A172 (cell line): ENCODE measurements at places on chromosomes 3 and 15.

DNA sequence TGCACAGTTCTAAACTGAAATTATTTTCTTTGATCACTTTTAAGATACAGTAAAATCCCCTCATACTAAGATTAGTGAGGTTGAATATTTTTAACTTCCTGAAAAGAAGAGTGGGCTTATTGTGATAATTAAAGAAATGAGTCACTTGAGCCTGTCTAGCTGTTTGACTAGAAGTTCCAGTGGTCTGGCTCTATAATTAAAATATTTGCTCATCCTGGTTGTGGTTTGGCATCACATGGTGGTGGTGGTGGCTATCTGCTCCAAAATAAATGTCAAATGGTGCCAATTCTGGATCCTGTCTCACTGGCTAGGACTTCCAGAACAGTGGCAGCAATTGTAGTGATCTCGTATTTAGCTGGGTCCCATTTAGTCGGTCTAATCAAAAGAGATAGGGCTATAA, 8.6 kb upstream of the TEX9 start:
- DNase-seq: peak; percentile 50

DNA sequence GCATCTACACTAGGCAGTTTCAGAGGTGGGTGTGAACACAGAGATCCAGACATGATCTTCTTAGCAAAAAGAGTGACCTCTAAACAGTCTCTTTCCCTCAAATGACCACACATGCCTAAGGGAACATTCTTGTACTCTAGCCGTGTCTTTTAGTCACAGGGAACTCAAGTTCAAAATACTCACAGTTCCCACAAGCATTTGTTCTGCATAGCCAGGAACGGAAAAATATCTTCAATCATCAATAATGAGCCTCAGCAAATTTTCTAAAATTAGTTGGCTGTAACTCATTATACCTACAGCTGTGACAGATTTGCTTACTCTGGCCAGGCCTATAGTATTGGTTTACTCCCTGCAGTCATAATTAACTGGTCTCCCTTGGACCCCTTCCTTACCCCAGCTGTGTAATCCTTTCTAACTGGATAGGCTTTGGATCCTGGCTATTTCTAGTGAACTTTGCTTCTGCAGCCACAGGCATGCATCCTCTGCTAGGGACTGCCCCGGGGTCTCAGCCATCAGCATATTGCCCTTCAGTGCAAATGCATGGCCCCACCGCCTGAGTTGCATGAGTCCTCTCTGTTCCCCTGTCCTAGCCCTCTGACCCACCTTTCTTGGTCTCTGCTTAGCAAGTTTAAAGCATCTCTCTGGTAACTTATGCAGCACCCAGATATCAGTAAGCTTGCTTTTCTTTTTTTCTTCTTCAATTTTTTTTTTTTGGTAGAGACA, 56.0 kb upstream of the HACD2 start:
- DNase-seq: no peak

DNA sequence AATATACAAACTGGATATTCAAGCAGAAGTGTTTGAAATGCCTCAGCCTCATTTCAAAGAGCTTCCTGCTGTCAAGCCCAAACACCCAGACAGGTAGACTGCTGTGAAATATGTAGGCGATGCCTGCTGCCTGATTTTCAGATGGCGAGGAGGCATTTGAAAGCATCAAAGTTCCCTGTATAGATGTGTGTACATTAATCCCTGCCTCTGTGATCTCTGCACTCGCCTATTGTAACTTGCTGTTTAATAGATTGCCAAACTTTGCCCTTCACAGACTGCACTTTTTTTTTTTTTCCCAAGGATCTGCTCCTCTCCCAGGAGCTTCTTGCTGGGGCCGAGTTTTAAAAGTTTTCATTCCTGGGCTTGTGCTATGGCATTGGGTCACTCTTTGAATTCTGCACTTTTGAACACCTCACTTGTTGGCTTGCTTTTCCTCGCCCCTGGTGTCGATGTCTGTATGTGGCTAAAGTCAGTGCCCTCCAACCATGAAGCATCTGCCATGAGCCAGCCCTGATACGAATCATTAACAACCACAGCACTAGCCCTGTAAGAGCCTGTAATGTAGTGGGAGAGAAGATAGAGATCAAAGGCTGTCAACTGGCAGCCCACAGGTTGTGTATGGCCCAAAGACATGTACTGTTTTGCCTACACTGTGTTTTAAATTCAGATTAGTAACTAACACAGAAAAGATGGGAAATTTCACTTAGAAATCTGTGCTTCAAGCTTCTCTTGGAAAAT, 287.6 kb upstream of the ICE2 start:
- no peak for DNase-seq

- DNase-seq: peak; percentile 7
Observed at GRCh38 chr3:74267588-74268184, 346.8 kb downstream of the CNTN3 start.

DNA sequence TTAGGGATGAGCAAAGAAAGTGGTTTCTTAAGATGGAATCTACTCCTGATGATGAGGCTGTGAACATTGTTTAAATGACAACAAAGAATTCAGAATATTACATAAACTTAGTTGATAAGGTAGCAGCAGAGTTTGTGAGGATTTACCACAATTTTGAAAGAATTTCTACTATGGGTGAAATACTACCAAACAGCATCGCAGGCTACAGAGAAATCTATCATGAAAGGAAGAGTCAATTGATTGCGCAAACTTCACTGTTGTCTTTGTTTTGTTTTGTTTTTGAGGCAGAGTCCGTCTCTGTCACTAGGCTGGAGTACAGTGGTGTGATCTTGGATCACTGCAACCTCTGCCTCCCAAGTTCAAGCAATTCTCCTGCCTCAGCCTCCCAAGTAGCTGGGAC, 107.4 kb upstream of the SLC6A6 start:
- DNase-seq: no peak

DNA sequence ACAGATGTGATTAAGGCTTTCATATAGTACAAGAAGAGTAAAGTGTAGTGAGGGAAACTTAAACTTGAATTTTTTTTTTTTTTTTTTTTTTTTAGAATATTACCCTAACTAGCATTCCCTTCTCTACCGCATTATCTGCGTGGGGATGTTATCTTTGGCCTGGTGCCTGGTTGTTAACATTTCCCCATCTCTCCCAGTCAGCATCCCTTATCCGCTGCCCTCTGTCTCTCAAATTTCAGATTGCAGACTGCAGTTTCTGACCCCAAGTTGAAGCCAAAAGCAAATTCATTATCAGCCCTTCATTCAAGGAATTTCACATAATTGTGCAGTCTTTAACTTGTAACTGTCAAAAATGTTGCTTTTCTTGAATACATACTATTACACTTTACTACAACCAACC, 353.0 kb downstream of the PLOD2 start:
- peak; percentile 20 for DNase-seq

GRCh38 chr15:84690342-84690741, 25.6 kb downstream of the SEC11A start:
- DNase-seq: no peak

DNA sequence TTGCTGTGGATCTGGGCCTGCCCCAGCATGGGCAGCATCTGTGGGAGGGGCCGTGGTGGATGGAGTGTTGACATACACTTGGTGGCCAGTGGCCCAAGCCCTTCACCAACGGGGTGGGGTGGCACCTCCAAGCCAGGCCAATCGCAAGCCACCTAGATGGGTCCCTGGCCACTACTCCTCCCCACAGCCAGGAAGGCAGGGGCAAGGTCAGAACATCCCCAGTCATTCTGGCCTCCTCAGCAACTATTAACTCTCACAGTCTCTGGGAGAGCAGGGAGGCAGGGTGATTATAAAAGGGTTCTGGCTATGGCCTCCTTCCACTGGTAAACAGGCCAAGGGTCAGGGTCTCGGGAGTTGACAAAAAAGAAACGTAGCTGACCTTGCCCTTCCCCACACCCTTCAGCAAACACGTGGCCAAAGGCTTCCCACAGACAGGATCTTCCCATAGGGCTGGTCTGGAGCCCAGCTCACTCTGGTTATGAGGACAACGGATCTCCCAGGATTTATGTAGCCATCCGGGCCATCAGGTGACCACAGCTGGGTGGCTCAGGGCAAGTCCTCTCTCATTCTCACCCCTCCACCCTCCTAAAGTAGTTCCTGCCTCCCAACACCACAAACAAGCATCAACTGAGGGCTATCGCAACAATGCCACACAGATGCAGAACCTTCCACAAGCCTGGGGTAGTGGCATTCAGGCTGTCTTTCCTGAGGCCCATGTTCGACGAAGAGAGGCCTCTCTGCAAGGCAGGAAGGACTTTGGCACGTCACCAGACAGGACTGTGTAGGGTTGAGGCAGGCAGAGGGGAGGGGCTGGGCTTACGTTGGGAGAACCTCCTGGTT, 18.9 kb downstream of the TLE3 start:
- DNase-seq: no peak
